ENCODE measurements at places on chromosomes 13 and 19.

DNA sequence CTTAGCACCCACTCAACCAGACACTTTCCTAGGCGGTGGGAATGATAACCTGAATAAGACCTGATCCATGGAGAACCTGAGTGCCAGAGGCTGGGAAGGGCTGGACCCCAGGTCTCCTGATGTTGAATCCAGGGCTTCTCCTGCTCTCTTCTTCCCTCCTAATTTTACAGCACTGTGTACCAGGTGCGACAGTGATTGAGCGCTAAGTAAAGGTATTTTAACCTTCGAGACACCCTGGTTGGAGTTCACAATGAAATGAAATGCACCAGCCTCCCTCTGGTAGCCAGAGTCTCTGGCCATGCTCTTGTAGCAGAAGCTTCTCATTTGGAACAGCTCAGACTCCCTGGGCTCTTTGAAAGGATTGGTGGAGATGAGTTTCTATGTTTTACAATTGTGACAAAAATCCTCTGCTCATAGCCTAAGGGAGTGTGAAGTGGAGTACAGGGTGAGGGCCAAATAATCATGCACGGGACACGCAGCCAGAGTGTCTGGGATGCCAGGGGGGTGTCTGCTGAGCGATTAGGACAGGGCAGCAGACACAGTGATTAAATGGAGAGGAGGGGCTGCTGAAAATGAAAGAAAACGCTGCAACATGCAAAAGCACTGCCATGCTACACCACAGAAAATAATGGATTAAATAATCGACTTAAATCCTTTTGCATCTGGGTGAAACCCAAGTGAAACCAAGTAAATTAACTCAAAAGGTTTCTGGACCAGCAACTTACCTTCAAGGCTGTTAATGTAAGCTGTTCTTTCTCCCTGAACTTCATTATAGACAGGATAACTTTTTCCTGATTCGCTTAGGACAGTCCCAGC lies 83.8 kb downstream of the FAM216B start:
- no peak for DNase-seq

- DNase-seq, result no peak
Observed at GRCh38 chr19:42309686-42310085, 3.4 kb upstream of the TMEM145 start.

DNA sequence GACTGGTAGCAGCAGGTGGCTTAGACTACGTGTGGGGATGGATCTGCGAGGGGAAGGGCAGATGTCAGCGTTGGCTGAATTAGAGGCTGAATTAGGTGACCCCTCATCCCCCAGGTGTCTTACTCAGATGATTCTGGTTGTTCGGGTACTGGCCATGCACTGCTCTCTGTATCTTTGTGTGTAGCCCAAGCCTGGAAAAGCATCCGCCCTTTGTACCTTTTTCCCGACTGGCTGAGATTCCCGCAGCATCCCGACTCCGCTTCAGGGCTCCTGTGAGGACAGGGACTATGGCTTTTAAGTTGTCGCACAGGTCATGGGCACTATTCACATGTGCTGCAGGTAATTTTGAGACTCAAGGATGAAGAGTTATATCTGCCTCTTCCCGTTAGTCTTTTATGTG lies 7.2 kb downstream of the TFDP1 start:
- no peak for DNase-seq

DNA sequence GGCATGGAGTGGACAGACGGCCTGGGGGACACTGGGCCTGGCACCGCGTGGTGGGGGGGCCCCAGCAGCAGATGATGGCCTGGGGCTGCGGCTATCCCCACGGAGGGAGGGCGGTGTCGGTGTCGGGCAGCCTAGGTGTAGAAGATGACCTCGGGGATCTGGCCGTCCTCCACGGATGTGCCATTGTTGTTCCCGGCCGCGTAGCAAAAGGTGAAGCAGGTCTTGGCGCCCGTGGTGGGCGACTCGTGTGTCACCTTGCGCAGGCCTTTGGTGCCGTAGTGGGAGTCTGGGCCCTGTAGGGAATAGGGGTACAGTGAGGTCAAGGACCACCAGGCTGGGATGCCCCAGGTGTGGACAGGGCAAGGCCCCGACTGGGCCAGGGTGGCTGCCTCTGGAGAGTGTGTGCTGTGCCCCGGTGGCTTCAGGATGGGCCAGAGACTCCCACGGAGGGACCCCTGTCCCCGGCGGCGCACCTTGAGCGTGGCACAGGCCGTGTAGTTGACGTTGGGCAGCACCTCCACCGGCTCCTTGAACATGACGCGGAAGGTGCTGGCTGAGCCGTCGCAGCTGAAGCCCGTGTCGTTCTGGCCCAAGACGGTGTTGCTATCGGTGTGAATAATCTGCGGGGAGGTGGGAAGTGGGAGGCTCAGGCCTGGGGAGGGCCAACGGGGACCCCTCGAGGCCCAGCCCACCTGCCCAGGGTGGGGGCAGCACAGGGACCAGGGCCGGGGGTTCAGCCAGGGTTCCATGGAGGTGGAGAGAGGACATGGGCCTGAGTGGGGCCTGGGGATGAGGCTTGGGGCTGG lies 29.0 kb downstream of the BTBD2 start:
- DNase-seq, result no peak

- no peak for DNase-seq
Observed at GRCh38 chr13:37369616-37370015, 229.0 kb downstream of the POSTN start.

GRCh38 chr13:27302643-27303262 lies 32.1 kb downstream of the RASL11A start:
- DNase-seq, result no peak

DNA sequence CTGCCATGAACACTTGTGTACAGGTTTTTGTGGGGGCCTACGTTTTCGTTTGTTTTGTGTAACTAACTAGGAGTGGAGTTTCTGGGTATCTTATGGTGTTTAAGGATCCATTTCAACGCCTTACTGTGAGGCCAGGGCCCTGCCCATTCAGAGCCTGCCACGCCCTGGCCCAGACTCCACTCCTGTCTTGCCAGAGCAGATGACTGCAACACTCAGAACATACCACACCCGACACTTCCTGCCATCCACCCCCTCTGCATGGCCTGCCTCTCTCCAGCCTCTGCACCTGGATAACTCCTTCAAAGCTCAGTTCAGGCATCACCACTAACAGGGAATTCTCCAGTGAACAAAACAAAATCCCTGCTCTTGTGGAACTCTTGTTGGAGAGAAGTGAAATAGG lies 43.2 kb downstream of the RGCC start:
- DNase-seq, result no peak

GRCh38 chr19:46821512-46822409 lies 28.9 kb downstream of the AP2S1 start:
- peak; percentile 61 for DNase-seq

DNA sequence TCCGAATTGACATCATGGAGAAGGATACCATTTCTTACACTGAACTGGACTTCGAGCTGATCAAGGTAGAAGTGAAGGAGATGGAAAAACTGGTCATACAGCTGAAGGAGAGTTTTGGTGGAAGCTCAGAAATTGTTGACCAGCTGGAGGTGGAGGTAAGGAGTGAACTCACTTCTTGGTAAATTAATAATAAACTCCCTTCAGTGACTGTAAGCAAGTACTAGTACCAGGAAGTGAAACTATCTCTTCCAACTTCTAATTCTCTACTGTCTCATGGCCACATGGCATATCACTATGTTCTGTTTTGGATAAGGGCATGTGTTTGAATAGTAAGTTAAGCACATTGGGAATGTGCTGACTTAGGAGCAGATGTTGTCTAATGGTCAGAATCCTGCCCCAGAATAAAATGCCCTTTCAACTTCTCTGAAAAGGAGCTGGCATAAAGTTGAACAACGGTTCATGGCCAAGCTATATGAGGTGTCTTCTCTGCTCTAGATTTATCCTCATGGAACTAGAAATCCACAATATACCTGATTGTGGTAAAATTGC lies 13.4 kb downstream of the OLFM4 start:
- DNase-seq, result no peak

DNA sequence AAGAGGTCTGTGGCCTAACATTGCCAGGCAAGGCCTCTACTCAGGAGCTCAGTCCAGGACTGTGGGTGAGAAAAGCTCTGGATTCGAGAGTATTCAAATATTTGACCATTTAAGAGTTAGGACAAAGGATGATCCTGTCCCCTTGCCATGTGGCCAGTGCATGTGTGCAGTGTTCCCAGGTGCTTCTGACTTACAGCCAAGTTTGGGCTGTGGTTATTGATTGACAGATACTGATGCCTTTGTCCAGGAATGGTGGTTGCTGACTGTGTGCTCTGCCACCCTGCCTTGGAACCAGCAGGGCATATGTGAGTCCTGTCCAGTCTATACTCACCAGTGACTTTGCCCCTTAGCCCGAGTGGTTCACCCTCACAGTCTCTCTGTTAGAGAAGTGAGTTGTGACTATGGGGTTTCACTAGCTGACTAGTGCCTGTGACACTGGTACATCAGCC lies 51.9 kb downstream of the GARRE1 start:
- DNase-seq, result no peak

DNA sequence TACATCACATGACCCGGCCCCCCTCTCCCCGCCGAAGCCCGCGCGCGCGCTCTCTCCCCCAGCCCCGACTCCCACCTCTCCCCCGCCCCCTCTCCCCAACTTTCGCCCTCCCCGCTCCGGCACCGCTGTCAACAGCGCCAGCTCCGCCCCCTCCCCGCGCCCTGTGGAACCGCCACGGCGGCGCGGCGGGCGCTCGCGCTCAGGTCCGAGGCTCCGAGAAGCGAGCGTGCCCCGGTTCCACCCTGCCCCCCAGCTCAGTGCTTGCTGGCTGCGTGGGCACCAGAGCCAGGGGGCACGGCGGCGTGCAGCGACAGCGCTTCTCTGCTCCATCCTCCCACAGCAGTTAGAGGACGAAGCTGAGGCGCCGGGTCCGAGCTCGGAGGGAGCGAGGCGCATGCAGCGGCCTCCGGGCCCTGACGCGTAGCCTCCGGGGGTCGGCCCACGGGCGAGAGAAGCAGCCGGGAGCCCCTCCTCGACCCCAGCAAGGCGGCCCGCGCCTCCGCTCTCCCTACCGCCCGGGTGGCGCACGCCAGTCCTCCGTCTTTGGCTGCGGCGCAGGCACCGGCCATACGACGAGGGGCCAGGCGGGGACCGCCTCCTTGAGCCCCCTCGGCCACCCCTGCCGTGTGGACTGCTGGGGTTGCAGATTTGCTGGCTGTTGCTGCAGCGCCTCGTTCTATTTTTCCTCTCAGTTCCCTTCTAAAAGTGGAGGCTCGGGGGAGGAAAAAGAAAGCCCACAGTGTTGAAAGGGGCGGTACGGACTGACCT lies 109.5 kb downstream of the KCNRG start:
- peak; percentile 98 for DNase-seq

DNA sequence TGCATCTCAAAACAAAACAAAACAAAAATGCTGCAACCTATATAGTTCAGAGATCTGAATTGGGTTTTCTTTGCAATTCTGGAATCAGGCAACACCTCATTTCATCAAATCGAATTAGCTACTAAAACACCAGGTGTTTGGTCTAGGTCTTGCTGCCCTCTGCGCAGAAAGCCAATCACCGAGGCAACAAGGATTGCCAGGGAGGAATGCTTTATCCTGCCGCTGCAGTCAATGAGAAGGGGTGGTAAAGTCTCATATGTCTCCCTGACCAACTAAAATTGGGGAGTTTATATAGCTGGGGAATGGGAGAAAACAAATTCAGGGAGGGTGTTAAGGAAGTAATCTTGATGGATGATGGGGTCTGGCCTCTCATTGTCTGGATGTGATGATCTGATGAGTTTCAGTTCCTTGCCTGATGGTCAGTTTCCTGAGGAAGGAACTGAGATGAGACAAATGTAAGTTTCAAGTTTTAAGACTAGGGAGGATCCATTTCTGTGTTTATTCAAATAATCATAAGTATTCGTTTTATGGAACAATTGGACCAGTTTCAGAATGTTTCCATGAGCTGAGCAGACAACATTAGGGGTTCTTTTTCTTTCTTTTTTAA lies 5.0 kb upstream of the YJU2 start:
- DNase-seq, result no peak

- DNase-seq, result no peak
Observed at GRCh38 chr13:34065928-34066327, 248.0 kb downstream of the RFC3 start.

GRCh38 chr19:42121656-42122069 lies 10.6 kb downstream of the POU2F2 start:
- no peak for DNase-seq

DNA sequence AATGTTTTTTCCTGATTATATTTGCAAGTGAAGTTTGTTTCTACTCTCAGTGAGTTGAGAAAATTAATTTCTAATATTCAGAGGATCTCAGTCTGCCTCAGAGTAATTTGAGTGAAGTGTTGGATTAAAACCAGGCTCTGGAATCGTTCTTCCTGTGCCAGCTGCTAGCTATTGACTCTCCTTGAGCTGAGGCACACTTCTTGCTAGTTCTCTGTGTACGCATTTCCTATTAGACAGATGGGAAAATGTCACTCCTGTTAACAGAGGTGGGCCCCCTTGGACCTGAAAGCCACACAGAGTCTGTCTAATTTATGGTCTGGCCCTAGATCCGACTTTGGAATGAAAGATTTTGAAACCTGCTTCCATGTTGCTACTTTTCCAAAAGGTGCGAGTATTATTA lies 107.6 kb upstream of the RNF113B start:
- no peak for DNase-seq

DNA sequence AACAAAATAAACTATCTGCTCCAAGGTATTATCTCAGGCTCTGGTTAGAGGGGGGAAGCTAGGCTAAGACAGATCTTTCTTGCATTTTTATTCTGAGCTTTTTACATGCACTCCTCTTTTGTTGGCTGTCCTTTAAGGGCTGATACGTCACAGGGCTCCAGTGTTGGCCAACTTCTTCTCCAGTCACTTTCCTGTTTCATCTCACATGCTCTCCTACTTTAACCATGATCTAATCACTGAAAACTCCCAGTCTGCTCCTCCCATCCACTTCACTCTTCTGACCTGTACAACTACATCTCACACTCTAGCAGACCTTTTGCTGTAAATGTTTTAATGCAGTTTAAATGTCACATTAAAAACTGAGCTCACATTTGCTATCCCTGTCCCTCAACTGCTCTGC lies 510.0 kb upstream of the KLF12 start:
- peak; percentile 52 for DNase-seq

DNA sequence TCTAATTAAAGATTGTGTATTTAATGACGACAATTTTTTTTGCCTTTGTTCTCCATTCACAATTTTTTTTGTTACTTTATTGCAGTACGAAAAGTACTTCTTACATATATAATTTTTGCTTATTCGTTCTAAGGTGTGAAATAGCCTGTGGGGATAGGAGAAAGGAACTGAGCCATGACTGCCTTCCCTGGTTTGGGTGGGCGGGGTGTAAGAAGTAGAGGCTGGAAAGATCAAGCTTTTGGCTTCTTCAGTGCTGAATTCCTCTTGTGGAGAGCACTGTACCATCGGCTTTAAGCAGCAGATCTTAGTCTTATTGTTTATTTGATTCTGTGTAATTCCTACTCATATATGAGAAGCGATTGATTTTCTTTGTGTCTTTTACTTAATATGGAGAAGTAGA lies 115.8 kb downstream of the NBEA start:
- DNase-seq, result no peak

GRCh38 chr13:44274771-44275205 lies 98.8 kb upstream of the SERP2 start:
- DNase-seq, result peak; percentile 60

- no peak for DNase-seq
Observed at GRCh38 chr19:40502647-40503319, 36.0 kb downstream of the SPTBN4 start.

Data from right hindlimb (tissue), 1 donor.